ENCODE measurements at places on chromosomes 7 and 10. TPM values are rescaled to one million over a fixed set of nuclear protein-coding genes. Genes with fewer than 3 reads are reported as not detected.

NACAD gene
- total RNA-seq = 7.5 TPM

OR2A42 gene
- total RNA-seq = 0.19 TPM

C10orf67 gene
- not detected for total RNA-seq

GATA3 gene
- total RNA-seq = not detected

TSPAN15 gene
- 49.3 TPM for total RNA-seq
